ENCODE measurements at places on chromosomes 7 and 10.

- no peak for DNase-seq
These were observed 54.8 kb upstream of the AGBL3 start for GRCh38 chr7:134931487-134931886.

GRCh38 chr10:83680470-83680891 is 458.8 kb upstream of the GHITM start:
- no peak for DNase-seq

DNA sequence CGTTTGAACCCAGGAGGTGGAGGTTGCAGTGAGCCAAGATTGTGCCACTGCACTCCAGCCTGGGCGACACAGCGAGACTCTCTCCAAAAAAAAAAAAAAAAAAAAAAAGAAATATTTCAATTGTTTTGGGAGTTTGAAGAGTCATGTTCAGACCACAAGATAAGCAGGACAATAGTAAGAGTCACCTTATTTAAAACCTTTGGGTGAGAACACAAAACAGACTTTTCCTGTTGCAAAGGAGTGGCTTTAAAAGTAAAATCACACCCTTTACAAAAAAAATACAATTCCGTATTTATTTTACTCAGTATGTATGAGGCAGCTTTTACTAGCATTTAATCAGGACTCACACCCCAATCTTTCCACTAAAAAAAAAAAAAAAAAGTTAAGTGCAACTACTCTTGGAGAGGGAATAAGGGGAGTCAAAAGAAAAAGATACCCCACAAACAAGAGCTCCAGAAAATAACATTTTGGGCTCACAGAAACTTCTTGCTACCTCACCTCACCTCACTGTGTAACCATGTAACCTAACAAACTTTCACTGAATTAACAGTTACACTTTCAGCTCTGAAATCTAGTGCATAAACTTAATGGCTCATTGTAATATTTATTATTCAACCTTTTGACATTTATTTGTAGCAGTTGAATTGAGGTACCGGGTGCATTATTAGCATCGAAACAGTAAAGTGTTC is 11.2 kb downstream of the SKIDA1 start:
- DNase-seq, result no peak

- DNase-seq, result no peak
These were observed 4.9 kb upstream of the AKR1B1 start for GRCh38 chr7:134463751-134464150.

GRCh38 chr7:112307506-112307905 is 101.0 kb downstream of the ZNF277 start:
- DNase-seq, result no peak

DNA sequence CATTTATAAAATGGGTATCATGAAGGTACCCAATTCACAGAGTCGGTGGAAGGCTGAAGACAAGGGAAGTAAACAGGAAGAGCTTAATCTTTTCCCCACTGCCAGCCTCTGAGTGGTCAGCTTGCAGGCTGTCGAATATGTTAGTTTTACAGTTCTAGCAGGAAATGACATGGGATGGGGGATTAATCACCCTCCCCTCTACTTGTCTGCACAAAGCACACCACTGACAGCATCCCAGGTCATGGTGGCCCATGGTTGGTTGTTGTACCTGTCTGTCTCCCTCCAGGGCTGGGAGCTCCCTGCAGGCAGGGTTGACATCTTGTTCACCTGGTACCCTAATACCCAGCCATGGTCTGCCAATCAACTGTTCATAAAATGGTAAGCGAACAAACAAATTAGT is 55.6 kb downstream of the GRB10 start:
- DNase-seq, result no peak

- peak; percentile 68 for DNase-seq
These were observed 139.1 kb upstream of the PFKP start for GRCh38 chr10:2927958-2928840.

DNA sequence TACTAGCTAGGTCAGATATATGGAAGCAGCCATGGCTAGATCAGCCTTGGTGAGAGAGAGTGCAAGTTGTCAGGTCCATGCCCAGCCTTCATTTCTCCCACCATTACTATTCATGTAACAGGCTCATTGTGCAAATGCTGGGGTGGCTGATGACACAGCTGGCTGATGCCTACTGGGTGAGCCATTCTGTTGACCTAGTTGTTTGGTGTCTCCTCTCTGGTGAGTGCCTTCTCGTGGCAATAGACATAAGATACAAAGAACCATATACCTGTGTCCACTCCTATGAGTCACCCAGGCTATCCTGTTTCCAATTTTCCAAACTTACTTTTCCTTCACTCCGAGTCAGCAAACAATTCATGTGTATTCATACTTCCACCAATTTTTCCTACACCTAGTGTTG is 46.0 kb downstream of the ZNF25 start:
- no peak for DNase-seq

GRCh38 chr10:102514487-102515311 is 10.9 kb downstream of the SUFU start:
- DNase-seq, result no peak

GRCh38 chr7:158239290-158239981 is 348.2 kb downstream of the PTPRN2 start:
- no peak for DNase-seq

DNA sequence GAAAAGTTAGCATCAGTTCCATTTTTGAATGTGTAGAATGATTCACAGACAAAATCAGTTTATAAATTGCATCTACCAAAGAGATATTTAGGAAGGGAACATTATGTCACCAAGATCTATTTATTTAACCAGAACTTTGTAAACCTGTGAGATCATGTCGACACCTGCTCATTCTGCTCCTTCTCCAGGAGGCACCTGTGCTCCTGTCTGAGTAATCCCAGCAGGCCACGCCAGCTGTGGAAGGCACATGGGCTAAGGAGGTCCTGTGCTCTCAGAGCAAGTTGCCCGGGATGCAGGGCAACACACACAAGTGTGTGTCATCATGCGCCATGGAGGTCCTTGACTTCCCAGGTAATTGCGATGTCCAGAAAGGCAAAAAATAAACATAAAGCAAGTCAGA is 45.5 kb upstream of the ADARB2 start:
- DNase-seq, result no peak

All from dorsolateral prefrontal cortex (tissue), 122 donors.